Hematopoietic multipotent progenitor cell treated with erythropoietin and hydrocortisone succinate and interleukin-3 and kit ligand, for 17 days (in vitro differentiated cells): ENCODE measurements at places on chromosomes 16 and 17.

GRCh38 chr17:27545562-27546229 lies 85.3 kb upstream of the LGALS9 start:
- no peak for DNase-seq

DNA sequence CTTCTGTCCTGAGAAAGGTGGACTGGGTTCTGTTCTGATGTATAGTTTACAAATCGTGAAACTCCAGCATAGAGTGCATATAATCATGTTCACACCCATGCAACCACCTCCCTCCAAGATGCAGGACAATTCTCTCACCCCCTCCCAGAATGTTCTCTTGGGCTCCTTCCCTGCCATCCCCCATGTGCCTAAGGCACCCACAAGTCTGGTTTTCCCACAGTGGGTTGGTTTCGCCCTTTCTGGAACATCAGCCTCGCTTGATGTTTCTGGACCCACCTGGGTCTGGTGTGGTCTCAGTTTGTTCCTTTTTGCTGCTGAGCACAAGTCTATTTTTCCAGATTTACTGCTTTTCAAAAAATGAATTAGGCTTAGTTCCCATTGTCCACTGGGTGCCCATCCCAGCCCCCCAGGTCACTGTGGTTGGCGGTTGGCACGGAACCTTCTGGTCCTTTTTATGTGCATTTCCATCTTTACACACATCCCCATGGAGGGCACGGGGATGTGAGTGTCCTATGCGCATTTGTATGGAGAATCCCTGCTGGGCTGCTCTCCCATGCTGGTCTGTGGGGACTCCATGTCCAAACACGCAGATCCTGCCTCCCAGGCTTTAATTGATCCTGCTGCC lies 19.0 kb downstream of the MAP2K3 start:
- no peak for DNase-seq

- DNase-seq: no peak
Measured at GRCh38 chr17:935485-935884, 44.1 kb downstream of the NXN start.

DNA sequence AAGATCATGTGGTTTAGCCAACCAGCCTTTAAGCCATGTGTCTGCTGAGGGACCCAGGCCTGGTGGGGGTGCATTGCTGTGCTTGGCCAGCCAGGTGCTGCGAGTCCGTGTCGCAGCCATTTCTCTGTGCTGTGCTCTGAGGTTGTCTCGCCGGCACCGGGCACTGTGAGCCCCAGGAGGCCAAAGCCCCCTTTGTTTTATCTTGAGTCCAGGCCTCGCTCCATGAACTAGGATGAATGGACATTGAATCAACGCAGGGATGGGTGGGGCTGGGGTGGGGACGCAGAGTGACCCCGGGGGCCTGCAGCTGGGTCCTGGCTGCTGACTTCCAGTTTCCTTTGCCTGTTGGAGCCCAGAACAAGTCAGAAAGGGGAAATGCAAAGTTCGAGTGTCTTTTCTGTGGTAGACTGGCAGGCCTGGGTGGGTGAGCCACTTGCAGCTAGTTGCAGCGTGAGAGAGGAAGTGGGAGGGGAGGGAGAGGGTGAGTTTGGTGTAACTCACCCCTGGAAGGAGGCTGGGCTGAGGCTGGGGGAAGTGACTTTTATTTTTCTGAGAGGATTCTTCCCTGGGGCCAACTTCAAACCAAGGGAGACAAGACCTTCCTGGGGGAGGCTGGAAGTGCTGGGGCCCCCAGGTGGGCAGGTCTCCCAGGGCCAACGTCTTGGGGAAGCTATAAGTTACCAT lies 324.7 kb downstream of the SEC14L1 start:
- DNase-seq: no peak
